Vein endothelial cell (primary cell): ENCODE measurements at places on chromosomes 12 and 14. TPM values are rescaled to one million over a fixed set of nuclear protein-coding genes. Genes with fewer than 3 reads are reported as not detected.

Gene NFE2
- total RNA-seq = not detected in 2 replicates

Gene C14orf39
- under 0.01 TPM in 1 of 2 replicates, not detected in the other for total RNA-seq

Gene C12orf50
- total RNA-seq = not detected in 2 replicates

Gene KRT4
- not detected in 2 replicates for total RNA-seq

Gene KRT2
- not detected in 2 replicates for total RNA-seq
